ENCODE measurements at places on chromosomes 13 and 19.

- no peak for DNase-seq
These were observed 71.4 kb downstream of the ALOX5AP start for GRCh38 chr13:30806784-30807183.

DNA sequence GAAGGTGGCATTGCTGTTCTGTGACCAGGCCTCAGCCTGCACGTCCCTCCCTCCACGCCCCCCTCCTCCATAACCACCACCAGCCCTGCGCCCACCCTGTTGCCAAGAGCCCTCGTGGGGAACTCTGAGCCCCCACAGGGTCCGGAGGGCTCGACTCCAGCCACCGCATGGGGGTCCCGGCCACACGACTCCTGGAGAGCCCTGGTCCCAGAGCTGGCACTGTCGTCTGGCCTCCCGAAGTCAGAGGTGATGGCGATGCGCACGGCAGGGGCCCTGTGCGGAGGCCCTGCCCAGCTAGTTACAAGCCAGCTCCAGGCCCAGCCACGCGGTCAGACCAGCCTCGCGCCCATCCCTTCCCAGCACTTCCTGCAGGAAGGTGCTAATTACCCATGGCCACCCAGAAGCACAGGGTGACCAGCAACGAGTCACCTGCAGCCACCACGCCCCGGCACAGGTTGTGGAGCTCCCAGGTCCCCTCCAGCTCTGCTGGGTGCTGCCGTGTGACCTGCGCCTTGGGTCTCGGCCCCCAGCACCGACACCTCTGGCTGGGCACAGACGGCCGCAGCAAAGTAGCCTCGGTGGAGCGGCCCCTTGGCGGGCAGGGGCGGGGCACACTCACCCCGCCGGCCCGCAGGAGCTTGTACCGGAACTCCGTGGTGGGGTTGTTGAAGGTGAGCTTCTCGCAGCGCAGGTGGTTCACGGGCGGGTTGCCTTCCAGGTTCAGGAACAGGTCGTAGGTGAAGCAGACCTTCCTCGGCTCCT is 49.6 kb downstream of the MLLT1 start:
- no peak for DNase-seq

- DNase-seq: no peak
These were observed 283.4 kb upstream of the KLHL1 start for GRCh38 chr13:70391678-70392077.

DNA sequence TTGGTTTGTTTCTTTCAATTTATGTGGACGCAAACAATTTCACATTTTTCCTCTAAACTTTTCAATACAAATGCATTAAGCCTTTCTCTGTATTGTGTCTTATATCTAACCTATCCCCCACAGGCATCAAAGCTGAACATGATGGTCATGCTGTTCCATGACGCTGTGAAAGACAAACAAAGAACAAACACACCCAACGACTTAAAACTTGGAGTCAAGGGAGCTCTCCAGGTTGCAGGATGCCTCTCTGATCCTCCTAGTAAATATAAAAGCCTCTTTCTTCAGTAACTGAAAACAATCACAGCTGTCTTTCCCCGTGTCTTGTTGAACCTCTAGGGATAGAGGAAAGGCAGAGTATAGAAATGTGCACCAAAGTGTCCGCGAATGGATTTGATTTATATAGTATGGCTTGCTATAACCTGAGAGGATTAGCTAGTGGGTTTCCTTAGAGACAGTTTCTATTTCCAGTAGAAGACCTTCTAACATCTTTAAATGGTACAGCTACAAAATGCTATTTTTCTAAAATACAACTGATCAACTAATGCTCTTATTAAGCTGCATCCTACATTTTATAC is 43.1 kb downstream of the PCDH9 start:
- DNase-seq: no peak

GRCh38 chr13:42017264-42017663 is 31.2 kb upstream of the DGKH start:
- no peak for DNase-seq

GRCh38 chr19:38917516-38917915 is 5.5 kb upstream of the CCER2 start:
- no peak for DNase-seq

DNA sequence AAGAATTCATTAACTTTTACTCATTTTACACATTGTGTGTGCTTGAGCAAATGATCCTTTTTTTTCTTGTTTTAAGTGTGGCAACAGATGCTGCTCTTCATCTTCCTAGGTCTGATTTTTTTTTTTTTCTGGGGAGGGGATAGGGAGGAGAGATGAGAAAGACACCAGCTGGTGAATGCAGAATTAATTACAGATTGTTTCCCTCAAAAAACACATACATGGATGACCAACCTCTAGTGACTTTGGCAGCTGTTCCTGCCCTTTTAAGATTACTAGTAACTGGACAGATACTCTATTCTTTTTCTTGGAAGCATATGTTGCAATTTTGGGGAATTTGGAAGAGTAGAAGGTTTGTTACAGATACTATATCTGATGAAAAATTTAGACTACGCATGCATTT is 103.6 kb upstream of the MYO16 start:
- no peak for DNase-seq

DNA sequence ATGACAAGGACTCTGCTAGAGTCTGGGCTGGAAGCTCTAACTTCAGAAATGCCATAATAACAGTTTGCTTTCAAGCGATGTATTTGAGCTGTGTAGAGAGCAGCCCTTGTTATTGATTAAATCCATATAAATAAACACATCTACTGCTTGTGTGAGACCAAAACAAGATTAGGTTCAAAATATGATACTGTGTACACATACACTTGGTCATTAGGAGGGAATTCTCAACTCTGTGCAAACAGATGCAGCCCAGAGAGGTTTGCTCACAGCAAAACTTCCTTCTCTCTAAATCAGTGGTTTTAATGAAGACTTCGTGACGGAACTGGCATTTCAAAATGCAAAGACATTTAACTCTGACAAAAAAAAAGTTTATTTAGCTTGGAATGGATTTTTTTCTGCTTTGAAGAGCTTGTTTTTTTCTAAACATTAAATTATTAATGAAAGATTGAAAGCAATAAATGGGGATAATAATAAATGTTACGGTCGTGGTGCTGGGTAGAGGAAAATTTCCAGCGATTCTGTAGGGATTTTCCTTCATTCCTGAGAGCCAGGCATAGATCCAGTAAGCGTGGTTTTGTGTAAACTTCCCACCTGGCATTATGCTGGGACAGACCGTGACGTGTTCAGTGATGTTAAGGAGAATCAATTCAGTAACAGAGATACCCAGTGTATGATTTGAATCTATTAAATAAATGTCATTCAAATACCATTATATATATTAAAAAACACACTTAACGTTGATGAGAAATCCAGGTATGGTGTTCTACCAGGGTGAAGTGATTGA is 213.7 kb downstream of the TEX29 start:
- DNase-seq: no peak
